ENCODE measurements at places on chromosomes 6 and 20. TPM values are rescaled to one million over a fixed set of nuclear protein-coding genes. Genes with fewer than 3 reads are reported as not detected.

Gene CLPSL2
- total RNA-seq: not detected

Gene MCHR2
- not detected for total RNA-seq

Gene FHL5
- total RNA-seq: not detected

Gene SLC25A27
- total RNA-seq: 2.4 TPM

Gene LY6G6D
- not detected for total RNA-seq

Gene ZFP57
- total RNA-seq: not detected

Gene PRSS35
- total RNA-seq: 2.7 TPM

Gene WFDC5
- not detected for total RNA-seq

Gene PLCB4
- total RNA-seq: 1.8 TPM

Gene SMIM28
- not detected for total RNA-seq

Data from bronchus fibroblast of lung (primary cell).